ENCODE measurements at places on chromosomes 4 and X. TPM values are rescaled to one million over a fixed set of nuclear protein-coding genes. Genes with fewer than 3 reads are reported as not detected.

CSAG3 gene
- total RNA-seq: not detected

FAM9C gene
- not detected for total RNA-seq

HSFX4 gene
- not detected for total RNA-seq

TCEAL7 gene
- total RNA-seq: 6.5 TPM

USP27X gene
- 4.1 TPM for total RNA-seq

PCDH11X gene
- total RNA-seq: under 0.01 TPM

SGMS2 gene
- total RNA-seq: 148 TPM

LINC00632 gene
- total RNA-seq: 9.4 TPM

MAOA gene
- total RNA-seq: 4.1 TPM

SMS gene
- total RNA-seq: 69.2 TPM

RNF150 gene
- 13.4 TPM for total RNA-seq

NXF3 gene
- 0.36 TPM for total RNA-seq

ARMCX6 gene
- 31.8 TPM for total RNA-seq

ADH1A gene
- total RNA-seq: not detected

CPLX1 gene
- not detected for total RNA-seq

ANKRD50 gene
- total RNA-seq: 27.5 TPM

ABLIM2 gene
- total RNA-seq: 0.36 TPM

IL15 gene
- 3.3 TPM for total RNA-seq

WNK3 gene
- 1.1 TPM for total RNA-seq

TLR8 gene
- under 0.01 TPM for total RNA-seq

EFNB1 gene
- 35.7 TPM for total RNA-seq

SFRP2 gene
- total RNA-seq: not detected

MND1 gene
- 2.7 TPM for total RNA-seq

NLGN4X gene
- total RNA-seq: 11.5 TPM

PAGE2 gene
- not detected for total RNA-seq

PLAC8 gene
- 0.72 TPM for total RNA-seq

GABRG1 gene
- total RNA-seq: not detected

ANXA3 gene
- 2.1 TPM for total RNA-seq

TRIML2 gene
- total RNA-seq: under 0.01 TPM

C4orf50 gene
- total RNA-seq: not detected

ING2 gene
- 8.0 TPM for total RNA-seq

MAMLD1 gene
- total RNA-seq: 2.7 TPM

IRF2 gene
- 43.8 TPM for total RNA-seq

MAGEA12 gene
- not detected for total RNA-seq

CENPI gene
- total RNA-seq: 4.4 TPM

AFAP1 gene
- 101 TPM for total RNA-seq

IL21 gene
- not detected for total RNA-seq

CAMK2D gene
- 194 TPM for total RNA-seq

TCEAL5 gene
- total RNA-seq: not detected

GAGE12H gene
- total RNA-seq: not detected

HTRA3 gene
- 11.5 TPM for total RNA-seq

THAP6 gene
- total RNA-seq: 20.9 TPM

AKAP4 gene
- total RNA-seq: not detected

RPS6KA3 gene
- 45.4 TPM for total RNA-seq

HSFX1 gene
- total RNA-seq: 0.59 TPM

SAGE1 gene
- total RNA-seq: not detected

GYG2 gene
- total RNA-seq: 6.2 TPM

ADD1 gene
- total RNA-seq: 204 TPM
